ENCODE measurements at places on chromosomes 7 and 10. TPM values are rescaled to one million over a fixed set of nuclear protein-coding genes. Genes with fewer than 3 reads are reported as not detected.

The CALN1 gene
- polyA plus RNA-seq: not detected

The DUS4L gene
- 4.1 TPM for polyA plus RNA-seq

The PRSS37 gene
- polyA plus RNA-seq: not detected

The IDI2 gene
- polyA plus RNA-seq: not detected

The CEP41 gene
- polyA plus RNA-seq: 3.4 TPM

The CFTR gene
- not detected for polyA plus RNA-seq

The MUC3A gene
- not detected for polyA plus RNA-seq

The C10orf71 gene
- polyA plus RNA-seq: not detected

The FAM237B gene
- not detected for polyA plus RNA-seq

The DNAJC12 gene
- 0.19 TPM for polyA plus RNA-seq

The LRRN3 gene
- polyA plus RNA-seq: 0.19 TPM

The ACSM6 gene
- not detected for polyA plus RNA-seq

All from B cell (primary cell).